ENCODE measurements at places on chromosomes 11 and 22. TPM values are rescaled to one million over a fixed set of nuclear protein-coding genes. Genes with fewer than 3 reads are reported as not detected.

GRCh38 chr11:120511820-120512738 is 531 bp downstream of the GRIK4 start:
- no peak for DNase-seq

DNA sequence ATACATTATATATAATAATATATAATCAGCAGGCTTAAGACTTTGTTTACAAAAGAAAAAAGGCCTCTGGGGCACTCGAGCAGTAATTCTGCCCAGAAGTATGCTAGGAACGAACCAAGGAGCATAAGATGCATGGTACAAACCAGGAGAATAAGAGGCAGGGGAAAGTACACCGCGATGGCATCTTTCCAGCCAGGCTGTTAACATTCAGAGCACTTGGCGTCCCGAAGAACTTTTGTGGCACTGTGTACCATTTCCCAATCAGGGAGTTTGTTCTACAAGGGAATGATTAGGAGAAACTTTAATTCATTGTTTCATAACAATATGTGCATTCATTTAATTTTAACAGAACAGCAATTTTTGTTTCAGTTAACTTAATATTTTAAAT is 125.1 kb downstream of the WT1 start:
- DNase-seq = no peak

The DGCR6 gene
- 7.5 TPM for total RNA-seq

- no peak for DNase-seq
Observed at GRCh38 chr11:5252192-5252918, 2.2 kb downstream of the HBG2 start.

GRCh38 chr11:133573081-133573480 is 40.8 kb upstream of the OPCML start:
- DNase-seq = no peak

DNA sequence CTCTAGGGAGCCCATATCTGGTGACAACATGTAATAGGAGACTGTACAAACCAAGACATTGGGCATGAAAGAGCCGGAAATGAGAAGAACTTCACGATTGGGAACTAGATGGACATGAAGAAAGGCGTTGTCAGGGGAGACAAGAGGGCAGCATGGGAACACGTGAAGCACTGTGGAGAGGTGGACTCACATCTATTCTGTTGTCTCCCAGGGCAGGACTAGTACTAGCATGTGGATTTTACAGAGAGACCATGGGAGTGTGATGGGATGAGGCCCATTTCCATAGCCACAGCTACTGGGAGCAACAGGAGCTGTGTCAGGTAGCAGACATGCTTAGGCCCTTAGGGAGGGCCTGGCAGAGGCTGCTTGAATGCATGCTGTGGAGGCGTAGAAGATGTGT is 333.9 kb downstream of the OPCML start:
- DNase-seq = no peak

DNA sequence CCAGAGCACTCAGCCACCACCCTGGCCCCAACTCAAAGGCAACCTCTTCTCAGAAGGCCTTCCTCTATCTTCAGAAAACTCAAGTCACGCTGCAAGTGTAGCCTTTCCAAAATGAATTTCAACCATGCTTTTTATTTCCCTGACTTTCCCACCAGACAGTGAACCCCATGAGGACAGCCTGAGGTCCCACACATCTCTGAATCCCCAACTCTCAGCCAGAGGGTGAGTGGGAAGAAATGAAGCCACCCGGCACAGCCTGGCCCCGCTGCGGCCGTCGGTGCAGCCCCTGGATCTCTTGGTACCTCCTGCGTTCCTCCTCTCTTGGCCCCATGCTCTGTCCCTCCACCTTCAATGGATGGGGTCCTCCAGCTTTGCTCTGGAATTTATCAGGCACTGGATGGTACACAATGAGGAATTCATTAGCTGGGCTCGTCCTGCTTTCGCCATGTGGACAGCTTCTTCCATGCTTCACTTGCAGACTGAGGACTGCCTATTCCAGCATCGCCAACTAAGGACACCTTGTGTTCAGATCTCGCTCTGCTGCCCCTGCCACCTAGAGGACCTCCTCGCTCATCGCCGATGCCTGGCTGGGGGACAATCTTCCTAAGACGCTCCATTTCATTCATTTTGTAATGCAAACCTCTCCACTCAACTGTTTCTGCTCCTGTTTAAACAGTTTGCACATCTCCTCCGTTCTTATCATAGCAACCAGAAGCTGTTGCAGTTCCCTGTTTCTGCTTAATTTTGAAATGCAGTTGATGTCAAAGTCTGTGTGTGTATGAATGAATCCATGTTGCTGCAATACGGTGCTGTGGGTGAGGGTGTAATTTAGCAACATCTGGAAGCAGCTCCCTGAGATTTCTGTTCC is 672.1 kb downstream of the TBC1D22A start:
- DNase-seq = no peak

DNA sequence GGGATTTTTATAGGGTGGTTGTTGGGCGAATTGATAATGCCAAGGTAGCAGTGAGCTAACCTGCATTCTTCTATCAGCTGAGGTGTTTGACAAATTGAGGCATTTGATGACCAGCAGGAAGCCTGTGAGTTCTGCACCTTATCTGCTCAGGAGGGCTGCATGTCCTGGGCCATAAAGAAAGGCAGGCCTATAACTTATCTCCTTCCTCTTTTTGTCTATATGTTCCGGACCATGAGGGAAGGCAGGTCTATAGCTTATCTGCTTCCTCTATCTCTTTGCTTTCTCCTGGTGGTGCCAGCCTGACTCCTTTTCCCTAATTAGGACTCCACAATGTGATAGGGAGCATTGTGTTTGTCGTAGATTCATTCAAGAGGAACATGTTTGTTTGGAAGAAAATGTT is 8.6 kb upstream of the JAM3 start:
- DNase-seq = no peak

DNA sequence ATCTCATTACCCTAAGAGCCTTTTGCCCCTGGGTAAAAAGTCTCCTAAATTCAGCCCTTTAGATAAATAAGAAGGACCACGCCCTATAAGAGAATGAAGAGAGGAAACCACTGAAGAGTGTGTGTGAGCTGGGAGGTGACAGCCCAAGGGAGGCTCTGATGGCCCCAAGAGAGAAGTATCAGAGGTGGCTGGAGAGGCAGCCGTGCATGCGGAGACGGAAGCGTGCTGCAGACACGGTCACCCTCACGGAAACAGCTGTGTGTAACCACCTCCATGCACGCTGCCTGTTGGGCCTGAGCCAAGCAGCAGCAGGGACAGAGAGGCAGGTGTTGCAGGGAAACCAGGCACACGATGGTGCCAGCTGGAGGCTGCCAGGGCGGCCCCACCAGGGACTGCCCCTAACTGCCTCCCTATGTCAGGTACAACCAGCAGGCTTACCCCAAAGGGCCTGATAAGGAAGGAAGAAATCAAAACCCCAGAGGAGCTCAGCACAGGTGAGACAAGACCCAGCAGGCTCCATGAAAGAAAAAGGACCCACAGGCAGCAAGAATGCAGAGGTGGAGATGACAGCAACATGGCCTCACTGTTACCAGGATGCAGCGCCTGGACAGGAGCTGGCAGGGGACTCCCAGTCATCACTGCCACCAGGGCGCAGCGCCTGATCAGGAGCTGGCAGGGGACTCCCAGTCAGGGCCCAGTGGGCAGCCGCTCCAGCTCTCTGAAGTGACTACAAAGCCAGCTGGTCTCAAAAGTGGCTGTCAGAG is 7.8 kb downstream of the LARGE2 start:
- DNase-seq = no peak

GRCh38 chr11:75275581-75275980 is 35.0 kb downstream of the TPBGL start:
- DNase-seq = peak; percentile 53

DNA sequence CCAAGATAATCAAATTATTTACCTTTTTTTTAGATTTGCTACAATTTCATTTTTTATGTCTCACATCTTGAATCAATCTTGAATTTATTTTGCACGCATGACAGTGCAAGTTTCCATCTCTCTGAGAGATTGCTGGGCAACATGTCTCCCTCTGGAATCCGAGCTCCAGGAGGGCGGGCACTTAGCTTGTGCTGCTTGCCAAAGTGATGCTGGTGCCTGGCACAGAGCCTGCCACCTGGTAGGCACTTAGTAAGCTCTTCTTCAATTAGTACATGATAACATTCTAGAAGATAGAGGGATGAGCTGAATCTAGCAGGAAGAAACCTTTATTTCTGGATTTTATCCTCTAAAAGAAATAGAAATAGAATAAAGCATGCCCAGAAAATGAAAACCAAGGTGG is 27.5 kb upstream of the OR9I1 start:
- DNase-seq = no peak

DNA sequence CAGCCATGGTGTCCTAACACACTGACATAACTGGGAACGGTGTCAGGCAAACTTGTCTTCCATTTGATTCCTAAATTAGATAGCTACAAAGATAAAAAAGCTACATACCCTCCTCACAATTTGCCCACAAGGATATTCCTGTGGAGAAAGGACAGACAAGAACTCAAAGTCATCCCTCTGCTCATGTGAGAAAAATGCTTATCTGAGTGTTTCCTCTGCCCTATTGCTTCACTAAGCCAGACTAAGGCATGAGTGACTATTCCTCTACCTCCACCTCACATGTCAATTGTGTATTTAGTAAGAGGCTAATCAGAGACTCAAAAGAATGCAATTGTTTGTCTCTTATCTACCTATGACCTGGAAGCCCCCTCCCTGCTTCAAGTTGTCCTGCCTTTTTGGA is 247.7 kb downstream of the DDX10 start:
- no peak for DNase-seq

The SMTNL1 gene
- total RNA-seq = not detected

DNA sequence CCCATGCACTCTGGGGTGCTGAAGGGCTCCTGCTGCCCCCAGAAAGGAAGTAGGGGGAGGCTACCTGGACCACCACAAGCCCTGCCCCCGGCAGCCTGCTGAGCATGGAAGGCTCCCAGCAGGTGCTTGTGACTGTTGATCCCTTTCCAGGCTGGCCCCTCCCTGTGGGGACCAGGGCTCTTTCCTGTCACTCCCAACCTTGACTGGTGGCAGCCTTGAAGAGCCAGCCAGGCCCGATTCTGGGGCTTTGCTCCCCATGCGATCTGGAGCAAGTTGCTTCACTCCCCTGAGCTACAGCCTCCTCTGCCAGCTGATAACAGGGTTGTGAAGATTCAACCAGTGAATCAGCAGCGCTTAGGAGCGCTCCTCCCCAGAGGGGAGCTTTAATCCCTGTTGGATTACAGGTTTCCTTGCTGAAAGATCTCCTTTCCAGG is 4.6 kb upstream of the CST6 start:
- DNase-seq = no peak

The HIPK3 gene
- total RNA-seq = 226 TPM

DNA sequence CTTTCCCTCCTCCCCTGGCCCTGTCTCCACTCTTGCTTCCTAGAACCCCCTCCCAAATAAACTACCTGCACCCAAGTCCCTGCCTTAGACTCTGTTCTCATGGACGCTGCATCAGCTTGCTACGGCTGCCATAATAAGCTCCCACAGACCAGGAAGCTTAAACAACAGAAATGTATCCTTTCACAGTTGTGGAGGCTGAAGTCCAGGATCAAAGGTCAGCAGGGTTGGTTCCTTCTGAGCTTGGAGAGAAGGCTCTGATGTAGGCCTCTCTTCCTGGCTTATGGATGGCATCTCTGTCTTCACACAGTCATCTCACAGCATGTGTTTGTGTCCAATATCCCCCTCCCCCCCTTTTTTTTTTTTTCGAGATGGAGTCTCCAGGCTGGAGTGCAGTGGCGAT is 23.4 kb downstream of the CBX7 start:
- no peak for DNase-seq

The MYRF gene
- 5.0 TPM for total RNA-seq

- no peak for DNase-seq
Observed at GRCh38 chr22:40334060-40334459, 12.2 kb upstream of the ADSL start.

DNA sequence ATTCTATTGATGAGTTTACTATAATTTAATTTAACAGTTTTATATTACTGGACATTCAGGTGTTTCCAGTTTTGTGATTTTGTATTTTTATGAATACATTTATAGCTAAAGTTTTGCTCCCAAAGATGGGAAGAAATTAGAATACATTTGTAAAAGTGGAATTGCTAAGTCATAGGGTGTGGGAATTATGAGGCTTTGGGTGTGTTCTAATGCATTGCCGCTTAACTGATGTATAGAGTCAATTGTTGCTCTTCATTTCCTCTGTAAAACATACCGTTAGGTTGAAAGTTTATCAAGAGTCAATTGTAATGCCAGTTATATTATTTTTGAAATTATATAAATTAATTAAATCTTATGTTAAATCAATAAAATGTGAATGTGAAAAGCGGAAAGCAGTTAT is 16.2 kb downstream of the PAAF1 start:
- no peak for DNase-seq

GRCh38 chr22:42217752-42218280 is 52.6 kb downstream of the TCF20 start:
- DNase-seq = no peak

- DNase-seq = peak; percentile 85
Observed at GRCh38 chr11:119339589-119340334, 921 bp downstream of the C1QTNF5 start.

DNA sequence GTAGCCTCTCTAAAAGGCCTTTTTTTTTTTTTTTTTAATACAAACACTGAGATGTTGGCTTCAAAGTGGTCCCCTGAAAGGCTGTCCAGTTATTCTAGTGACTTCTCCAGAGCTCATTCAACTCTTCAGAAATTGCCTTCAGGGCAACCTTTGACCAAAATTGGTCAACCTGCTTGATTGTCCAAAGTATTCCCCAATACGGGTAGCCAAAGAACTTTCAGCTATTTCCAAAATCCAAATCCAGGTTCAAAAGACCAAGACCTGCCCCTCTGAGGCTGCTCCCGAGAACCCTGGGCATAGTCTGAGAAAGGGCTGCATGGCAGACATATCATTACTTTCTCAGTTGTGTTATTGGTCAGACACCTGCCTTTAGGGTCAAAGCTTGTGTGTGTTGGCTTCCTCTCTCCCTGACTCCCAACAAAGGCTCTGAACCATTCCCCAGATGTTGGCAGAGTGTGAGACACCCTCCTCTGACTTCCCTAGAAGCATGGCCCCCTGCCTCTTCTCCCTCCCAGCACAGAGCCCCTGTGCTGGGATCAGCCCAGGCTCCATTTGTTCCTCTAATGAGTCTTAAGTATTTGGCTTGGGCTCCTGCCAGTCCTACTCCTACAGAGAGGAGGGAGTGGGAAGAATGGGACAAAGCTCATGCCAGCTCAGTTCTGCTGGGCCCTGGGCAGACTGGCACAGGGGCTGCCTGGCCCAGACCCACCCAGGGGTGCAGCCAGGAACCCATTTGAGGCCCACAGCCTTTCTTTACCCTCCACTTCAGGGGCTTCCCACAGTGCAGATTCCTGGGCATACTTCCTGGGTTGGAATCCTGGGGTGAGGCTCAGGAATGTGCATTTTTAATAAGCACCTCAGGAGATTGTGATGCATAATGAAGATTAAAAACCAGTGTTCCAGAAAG is 30.3 kb downstream of the TNKS1BP1 start:
- DNase-seq = no peak

GRCh38 chr11:111788051-111788450 is 21.9 kb upstream of the PPP2R1B start:
- DNase-seq = peak; percentile 65

- DNase-seq = peak; percentile 32
Observed at GRCh38 chr11:57641011-57641807, 8.5 kb downstream of the YPEL4 start.

- DNase-seq = no peak
Observed at GRCh38 chr11:35281169-35281688, 138.1 kb downstream of the SLC1A2 start.

All from left cardiac atrium (tissue), 4 donors.